ENCODE measurements at places on chromosomes 12 and 14. TPM values are rescaled to one million over a fixed set of nuclear protein-coding genes. Genes with fewer than 3 reads are reported as not detected.
A peak's percentile ranks its signal among the peaks of the same experiment; 100 is the strongest.

HSPA2 gene
- total RNA-seq = 15.0 TPM

P2RX2 gene
- not detected for total RNA-seq

DNA sequence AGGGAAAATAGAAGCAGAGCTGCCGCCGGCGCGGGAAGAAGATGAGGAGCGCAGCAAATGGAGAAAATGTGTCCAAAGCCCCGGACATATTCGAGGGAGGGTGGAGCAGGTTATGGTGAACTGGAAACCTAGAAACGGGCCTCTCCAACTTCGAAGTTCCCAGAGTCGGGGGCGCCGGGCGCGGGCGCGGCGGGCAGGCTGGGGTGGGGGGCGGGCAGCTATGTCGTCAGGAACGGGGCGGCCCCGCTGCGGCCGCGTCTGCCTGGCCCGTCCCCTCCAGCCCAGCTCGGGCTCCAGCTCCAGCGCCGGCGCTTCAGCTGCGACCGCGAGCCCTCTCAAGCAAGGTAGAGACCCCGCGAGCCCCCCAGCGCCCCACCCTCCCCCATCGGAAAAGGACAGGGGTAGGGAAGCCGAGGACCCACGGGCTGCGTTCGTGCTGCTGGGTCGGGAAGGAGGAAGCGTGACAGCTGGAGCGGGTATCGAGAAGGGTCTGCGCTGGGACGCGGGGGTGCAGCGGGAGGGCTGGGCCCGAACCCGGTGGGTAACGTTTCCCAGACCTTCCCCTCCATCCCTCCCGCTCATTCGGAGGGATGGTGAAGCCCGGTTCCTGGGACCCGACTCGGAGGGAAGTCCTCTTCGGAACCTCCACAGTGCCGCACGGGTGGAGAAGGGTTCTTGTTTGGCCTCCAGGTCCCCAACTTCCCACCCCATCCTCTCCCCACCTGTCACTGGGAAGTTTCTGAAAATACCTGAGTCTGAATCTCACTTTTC is 1.0 kb downstream of the DGKA start:
- peak; percentile 4 for DNase-seq

- DNase-seq = no peak
Observed at GRCh38 chr12:85755760-85756159, 80.4 kb downstream of the RASSF9 start.

- DNase-seq = no peak
Observed at GRCh38 chr12:50453872-50454271, 50.9 kb upstream of the DIP2B start.

GRCh38 chr12:69000540-69001243 is 67.7 kb upstream of the CPM start:
- no peak for DNase-seq

- no peak for DNase-seq
Observed at GRCh38 chr12:31504625-31505222, 86.2 kb downstream of the DENND5B start.

GRCh38 chr12:12749433-12749832 is 32.3 kb downstream of the CDKN1B start:
- peak; percentile 81 for DNase-seq

DNA sequence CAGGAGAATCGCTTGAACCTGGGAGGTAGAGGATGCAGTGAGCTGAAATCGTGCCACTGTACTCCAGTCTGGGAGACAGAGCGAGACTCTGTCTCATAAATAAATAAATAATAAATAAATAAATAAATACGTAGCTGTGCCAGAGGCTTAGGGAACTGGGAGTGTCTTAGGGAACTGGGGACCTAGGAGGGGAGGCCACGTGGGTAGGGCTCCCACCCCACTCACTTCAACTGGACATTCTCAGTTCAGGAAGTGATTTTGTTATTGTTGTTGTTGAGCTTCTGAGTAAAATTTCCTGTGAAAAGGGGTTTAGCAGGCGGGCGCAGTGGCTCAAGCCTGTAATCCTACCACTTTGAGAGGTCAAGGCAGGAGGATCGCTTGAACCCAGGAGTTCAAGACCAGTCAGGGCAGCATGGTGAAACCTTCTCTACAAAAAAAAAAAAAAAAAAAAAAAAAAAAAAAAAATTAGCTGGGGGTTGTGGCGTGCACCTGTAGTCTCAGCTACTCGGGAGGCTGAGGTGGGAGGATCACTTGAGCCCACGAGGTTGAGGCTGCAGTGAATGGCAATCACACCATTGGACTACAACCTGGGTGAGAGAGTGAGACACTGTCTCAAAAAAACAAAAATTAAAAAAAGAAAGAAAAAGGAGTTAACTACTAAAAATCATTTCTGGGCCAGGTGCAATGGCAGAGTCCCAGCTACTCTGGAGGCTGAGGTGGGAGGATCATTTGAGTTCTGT is 19.0 kb upstream of the ANKRD9 start:
- DNase-seq = no peak

- DNase-seq = no peak
Observed at GRCh38 chr12:650983-651382, 12.3 kb downstream of the NINJ2 start.
